A549 treated with RU486 at 1 μM for 4 hours (cell line): ENCODE measurements at places on chromosomes 7 and 10. TPM values are rescaled to one million over a fixed set of nuclear protein-coding genes. Genes with fewer than 3 reads are reported as not detected.

Gene TAS2R41
- not detected in 5 replicates for total RNA-seq

Gene UCMA
- total RNA-seq = not detected in 5 replicates

Gene NPC1L1
- total RNA-seq = 0.05 to 0.14 TPM (median 0.06 TPM) in 5 replicates

Gene KLLN
- total RNA-seq = 0.39 to 0.54 TPM (median 0.47 TPM) in 5 replicates

Gene CCDC3
- total RNA-seq = 0.94 to 1.1 TPM (median 0.99 TPM) in 5 replicates

Gene ZPBP
- total RNA-seq = not detected in 5 replicates

Gene SPAM1
- total RNA-seq = not detected in 5 replicates

Gene FOXI2
- not detected in 5 replicates for total RNA-seq
